ENCODE measurements at places on chromosomes 16 and 17. TPM values are rescaled to one million over a fixed set of nuclear protein-coding genes. Genes with fewer than 3 reads are reported as not detected.

CCL22 gene
- polyA plus RNA-seq: not detected

CALB2 gene
- polyA plus RNA-seq: not detected

MYL4 gene
- not detected for polyA plus RNA-seq

DHX8 gene
- 21.8 TPM for polyA plus RNA-seq

RBFOX1 gene
- not detected for polyA plus RNA-seq

All from CD14-positive monocyte (primary cell).